ENCODE measurements at places on chromosomes 5 and 9.

DNA sequence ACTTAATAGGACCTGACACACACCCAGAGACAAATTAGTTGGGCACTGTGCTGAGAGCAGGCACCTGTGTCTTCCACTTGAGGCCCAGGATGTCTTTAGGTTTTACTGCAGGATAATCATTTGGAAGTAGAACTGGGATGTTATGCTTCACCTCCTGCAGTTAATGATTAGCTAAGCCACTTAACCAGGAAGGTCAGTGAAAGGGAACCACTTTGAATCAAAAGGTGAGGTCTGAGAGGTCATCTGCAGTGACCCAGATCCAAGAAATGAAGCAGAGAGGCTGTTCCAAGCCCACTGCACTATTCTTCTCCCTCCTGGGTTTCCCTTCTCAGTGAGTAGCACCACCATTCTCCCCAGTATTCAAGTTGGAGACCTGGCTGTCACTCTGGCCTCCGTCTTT, 110.5 kb downstream of the SNX18 start:
- no peak for DNase-seq

GRCh38 chr5:15431923-15432322, 68.1 kb upstream of the FBXL7 start:
- DNase-seq, result no peak

DNA sequence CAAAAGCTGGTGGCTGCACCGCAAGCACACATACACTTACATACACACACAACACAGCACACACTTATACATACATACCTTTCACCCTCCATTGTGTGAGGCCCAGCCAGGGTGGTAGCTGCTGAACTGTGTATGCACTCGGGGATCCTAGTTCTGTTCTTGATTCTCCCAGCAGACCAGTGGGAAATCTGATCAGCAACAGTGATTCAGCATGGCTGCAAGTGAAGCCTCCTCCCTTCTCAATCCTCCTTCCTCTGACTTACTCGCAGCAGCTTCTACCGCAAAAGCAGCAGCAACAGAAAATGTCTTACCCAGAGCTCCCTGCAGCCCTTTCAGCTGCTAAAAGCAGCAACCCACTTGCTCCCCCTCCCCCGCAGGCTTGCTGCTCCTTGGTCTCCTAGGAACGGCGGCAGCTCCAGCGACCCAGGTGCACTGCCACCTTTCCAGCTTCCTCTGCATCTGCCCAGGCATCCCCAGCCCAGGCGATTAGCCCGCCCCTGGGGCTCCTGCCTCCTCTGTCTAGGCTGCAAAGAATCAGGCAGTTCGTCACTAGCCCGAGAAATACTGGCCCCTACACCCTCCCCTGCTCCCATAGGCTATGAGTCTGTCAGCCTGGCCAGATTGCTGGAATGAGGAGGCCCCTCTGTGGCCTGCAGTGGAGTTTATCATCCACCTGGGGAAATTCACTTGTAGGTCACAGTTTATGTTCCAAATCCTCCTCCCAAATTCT, at the start of gene KLHL3:
Gene KLHL3, minus strand, starts transcription at position 535 of the 730 bp plus-strand sequence. Its CDS starts 443 bp downstream, at position 92.
- peak; percentile 19 for DNase-seq

DNA sequence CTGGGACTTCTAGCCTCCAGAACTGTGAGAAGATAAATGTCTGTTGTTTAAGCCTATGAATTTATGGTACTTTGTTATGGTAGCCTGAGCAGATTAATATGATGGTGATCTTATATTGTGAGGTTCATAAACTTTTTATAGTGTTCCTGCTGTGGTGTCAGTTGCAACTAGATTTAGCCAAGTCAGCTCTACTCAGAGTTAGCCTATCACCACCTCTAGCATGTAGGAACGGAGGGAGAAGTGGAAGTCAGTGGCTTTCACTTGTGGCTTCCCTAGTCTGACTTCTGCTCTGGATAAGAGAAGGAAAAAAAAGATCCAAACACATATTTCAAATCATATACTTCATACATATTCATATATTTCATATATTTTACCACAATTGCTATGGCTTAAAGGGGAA, 6.6 kb downstream of the POC5 start:
- no peak for DNase-seq

DNA sequence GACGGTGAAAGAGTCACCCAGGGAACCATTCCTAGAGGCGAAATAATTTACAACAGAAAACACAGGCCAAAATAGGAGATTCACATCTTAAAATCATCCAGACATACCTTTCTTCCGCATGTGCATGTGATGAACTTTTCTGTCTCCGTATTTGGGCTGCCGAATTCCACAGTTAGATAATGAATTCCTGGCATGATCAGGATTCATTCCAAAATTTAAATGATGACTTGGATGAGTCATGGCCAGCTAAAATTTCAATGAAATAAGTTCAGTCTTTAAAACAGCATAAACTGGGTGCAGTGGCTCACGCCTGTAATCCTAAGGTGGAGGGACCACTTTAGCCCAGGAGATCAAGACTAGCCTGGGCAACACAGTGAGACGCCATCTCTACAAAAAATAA, 82.7 kb downstream of the DROSHA start:
- no peak for DNase-seq

DNA sequence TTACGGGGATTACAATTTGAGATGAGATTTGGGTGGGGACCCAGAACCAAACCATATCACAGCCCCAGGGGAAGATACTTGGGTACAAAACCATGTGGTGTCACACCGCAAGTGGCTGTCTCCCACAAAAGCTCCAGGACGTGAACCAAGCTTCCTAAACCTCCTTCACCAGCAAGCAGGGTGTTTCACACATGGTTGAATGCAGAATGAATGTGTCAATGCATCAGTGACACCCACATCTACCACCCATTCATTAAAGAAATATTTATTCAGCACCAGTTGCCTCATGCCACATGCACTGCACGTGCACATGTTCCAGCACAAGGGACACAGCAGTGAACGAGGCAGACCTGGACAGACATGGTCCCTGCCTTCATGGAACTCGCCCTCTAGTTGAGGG, 70.9 kb upstream of the SPOCK1 start:
- no peak for DNase-seq

- DNase-seq, result no peak
Observed at GRCh38 chr9:116986015-116986414, 298.9 kb downstream of the TRIM32 start.

- DNase-seq, result peak; percentile 19
Observed at GRCh38 chr5:86971034-86971571, 296.6 kb upstream of the RASA1 start.

GRCh38 chr9:123772374-123772773, 157.6 kb downstream of the DENND1A start:
- DNase-seq, result no peak

DNA sequence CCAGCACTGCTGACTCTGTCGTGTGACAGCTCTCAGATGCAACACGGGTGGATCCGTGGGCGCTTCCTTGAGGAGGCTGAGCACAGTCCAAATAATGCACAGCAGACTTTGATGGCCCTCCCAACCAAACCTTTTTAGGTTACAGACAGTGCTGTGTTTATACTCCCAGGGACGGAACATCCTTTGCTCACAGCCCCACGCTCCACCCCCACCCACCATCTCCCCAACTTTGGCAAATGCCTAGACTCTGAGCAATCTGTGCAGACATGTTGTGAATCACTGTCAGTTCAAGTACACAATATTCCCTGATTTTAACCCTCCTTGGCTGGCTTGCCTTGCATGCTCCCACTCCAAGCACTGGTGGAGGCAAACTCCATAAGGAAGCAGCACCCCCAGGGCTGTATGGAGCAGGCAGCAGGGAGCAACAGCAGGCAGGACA, 324.6 kb downstream of the MLLT3 start:
- no peak for DNase-seq

GRCh38 chr9:91771027-91771426, 179.0 kb downstream of the ROR2 start:
- no peak for DNase-seq

DNA sequence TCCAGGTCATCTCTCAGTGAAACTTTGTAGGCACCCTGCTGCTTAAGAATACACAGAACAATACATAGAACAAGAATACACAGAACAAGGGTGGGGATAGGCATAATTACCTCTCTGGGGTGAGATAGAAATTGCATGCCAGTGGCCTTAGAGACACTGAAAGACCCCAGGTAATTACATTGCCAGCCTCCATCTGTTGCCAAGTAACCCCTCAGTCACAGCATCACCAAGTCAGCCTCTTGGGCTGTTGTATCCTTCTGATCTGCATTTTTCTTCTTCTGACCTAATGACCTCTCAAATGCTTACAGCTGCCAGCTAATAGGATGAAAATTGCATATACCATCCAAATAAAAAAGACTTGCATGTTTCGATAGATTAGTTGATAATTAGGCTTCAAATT, 167.7 kb downstream of the GRIA1 start:
- DNase-seq, result no peak

DNA sequence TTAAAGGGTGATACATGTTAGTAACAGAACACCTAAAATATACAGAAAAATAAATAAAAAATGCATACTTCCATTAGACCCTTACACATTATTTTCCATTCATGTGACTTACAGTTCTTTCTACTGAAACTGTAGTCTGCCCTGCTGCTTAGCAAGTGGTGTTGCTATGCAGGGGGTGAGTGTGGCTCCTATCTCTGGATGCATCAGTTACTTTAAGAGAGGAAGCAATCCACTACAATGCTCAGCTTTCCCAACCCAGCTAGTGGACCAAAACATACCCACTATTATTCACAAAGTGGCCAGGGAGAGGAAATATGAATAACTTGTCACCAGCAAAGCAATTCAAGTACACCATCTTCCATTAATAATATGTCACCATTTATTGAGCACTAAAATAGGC, 121.8 kb downstream of the DOCK2 start:
- DNase-seq, result no peak

DNA sequence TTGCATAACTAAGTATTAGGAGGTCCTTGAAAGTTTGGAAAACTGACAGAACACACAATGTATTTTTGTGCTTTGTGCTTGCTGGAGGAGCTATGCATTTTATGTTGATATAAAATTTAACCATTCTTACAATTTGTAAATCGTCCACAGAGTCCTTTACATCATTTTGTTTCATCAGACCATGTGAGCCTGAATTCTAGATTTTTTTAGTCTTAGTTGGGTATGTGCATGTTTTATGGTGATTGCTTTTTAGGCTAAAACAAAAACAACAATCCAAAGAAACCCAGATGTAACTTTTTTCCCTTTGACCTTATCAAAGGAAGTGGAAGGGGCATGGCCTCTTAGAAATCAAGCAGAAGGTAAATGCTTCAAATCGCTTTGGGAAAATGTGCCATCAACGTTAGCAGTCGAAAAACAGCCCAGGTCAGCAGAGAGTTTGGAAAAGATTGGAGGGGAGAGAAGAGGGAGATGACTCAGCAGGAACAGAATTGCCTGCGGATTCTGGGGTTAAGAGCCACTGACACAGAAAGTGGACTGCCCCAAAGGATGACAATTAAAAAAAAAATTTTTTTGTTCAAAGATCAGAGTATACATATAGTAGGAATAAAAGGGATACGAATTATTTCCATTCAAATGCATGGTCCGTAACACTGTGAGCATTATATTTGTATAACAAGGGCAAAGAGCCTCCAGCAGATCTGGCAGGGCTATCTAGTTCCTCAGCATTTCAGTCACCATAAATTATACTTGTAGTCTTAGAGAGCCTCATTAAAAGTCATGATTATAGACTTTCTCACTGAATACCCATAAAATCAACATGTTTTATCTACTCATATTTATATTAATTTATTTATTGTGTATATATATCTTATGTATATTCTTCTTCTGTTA, 253.5 kb upstream of the HAPLN1 start:
- no peak for DNase-seq

GRCh38 chr5:139708434-139708861, 60.3 kb downstream of the CXXC5 start:
- no peak for DNase-seq

- DNase-seq, result no peak
Observed at GRCh38 chr5:134255418-134256150, 29.7 kb upstream of the PPP2CA start.

GRCh38 chr5:126911986-126912385, 118.4 kb downstream of the MARCHF3 start:
- no peak for DNase-seq

DNA sequence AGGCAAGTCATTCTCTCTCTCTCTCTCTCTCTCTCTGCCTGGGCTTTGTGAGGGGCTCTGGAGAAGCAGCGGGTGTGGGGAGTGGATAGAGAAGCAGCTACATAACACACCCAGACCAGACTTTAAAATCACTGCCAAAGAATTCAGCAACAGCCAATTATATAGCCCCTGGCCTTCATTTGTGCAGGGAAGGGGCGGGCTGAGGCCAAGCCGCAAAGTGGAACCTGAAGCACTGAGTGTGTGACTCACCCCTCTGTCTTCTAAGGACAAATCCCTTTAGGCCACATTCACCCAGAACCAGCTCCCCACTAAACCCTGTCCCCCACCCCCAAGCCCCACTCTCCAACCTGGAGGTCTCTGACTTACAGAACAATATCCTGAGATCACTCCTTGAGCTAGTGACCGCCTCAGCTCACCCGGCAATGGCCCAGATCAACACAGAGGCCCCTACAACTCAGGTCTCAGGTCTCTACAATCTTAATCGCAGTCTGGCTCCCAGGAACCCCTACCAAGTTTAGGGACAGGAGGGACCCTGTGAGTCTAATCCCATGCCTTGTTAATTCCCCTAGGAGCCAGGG, 6.0 kb downstream of the B4GALT1 start:
- DNase-seq, result no peak

DNA sequence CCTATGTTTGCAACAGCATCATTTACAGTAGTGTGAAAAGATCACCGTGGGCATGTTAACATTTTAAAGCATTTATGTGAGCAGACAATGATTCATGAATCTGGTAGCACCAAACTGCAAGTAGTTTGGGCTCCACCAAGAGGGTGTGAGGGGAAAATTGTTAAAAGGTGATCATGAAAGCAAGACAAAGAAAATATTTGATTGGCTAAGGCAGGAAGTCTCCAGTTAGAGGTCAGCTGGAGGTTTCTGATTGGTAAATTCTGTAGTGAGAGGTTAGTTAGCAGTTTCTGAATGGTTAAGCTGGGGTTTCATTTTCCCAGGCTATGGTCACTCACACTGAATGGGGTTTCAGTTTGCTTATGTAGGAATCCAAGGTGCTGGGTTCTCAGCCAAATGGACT, 13.5 kb upstream of the DRD1 start:
- no peak for DNase-seq
